NCI-H2107 (cell line): ENCODE measurements at places on chromosomes 7 and 10.

- peak; percentile 4 for DNase-seq
Measured at GRCh38 chr10:26217396-26218086, 967 bp downstream of the GAD2 start.

- DNase-seq: no peak
Measured at GRCh38 chr10:113631684-113632367, 32.0 kb downstream of the NRAP start.

GRCh38 chr10:71703577-71703976 is 16.0 kb downstream of the C10orf105 start:
- DNase-seq: no peak

DNA sequence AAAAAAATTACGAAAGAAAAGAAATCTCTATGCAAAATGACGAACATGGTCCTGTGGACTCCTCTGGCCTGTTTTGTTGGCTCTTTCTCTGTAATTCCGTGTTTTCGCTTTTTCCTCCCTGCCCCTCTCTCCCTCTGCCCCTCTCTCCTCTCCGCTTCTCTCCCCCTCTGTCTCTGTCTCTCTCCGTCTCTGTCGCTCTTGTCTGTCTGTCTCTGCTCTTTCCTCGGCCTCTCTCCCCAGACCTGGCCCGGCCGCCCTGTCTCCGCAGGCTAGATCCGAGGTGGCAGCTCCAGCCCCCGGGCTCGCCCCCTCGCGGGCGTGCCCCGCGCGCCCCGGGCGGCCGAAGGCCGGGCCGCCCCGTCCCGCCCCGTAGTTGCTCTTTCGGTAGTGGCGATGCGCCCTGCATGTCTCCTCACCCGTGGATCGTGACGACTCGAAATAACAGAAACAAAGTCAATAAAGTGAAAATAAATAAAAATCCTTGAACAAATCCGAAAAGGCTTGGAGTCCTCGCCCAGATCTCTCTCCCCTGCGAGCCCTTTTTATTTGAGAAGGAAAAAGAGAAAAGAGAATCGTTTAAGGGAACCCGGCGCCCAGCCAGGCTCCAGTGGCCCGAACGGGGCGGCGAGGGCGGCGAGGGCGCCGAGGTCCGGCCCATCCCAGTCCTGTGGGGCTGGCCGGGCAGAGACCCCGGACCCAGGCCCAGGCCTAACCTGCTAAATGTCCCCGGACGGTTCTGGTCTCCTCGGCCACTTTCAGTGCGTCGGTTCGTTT is 83.5 kb upstream of the SLF2 start:
- no peak for DNase-seq

GRCh38 chr7:233249-234035 is 41.1 kb downstream of the FAM20C start:
- DNase-seq: no peak

GRCh38 chr10:87860816-87861403 is 2.4 kb downstream of the KLLN start:
- no peak for DNase-seq

DNA sequence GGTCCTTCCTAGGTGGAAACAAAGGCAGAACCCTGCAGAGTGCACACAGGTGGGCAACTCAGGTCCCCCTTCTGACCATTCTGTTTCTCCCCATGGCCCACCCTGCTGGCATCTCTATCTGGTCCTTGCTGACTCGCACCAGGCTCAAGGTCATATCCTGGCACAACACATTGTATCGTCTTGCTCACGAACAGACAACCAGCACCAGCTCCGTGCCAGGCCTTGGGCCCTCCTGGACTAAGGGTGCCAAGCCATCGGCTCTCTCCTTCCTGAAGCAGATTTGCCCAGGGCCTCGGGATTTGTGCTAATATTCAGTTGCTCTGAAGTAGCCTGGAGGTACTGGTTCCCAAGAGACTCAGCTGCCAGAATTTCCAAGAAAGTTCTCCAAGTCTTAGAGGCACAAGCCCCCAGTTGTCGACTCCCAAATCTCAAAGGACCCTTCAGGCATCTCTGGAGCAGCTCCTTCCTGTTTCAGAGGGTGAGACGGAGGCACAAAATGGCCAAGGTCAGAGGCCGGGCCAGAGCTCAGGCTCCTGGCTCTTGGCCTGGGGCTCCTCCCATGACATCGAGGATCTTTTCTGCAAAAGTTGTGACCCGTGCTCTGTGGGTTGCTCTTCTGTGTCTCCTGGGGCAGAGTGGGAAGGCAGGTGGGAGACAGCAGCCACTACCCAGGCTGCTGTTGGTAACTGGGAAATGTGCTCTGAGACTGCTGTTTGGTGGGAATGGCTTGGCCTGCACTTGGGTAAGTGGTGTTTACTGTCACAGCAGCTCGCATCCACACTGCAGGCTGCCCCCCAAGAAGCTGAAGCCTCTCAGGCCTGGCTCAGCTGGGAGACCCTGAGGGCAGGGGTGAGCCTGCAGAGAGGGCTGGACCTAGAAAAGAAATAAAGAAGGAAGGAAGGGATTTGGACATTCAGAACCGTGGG is 121.3 kb downstream of the RGS10 start:
- no peak for DNase-seq

- no peak for DNase-seq
Measured at GRCh38 chr10:1873661-1874315, 136.5 kb upstream of the ADARB2 start.

DNA sequence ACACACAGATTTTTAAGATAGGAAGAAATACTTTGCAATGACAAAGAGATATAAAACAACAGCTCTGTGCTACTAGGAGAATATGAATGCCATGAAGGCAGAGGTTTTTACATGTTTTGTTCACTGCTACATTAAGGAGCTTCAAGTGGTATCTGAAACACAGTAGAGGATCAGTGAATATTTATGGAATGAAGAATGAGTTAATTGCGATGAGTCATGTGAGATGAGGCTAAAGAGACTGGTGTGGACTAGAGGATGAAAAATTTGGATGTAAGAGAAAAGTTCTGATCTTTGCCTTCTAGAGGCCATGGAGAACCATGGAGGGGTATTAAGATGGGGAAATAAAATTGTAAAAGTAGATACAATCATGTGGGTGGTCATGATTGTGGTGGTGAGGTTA is 434.2 kb downstream of the PHTF2 start:
- no peak for DNase-seq

DNA sequence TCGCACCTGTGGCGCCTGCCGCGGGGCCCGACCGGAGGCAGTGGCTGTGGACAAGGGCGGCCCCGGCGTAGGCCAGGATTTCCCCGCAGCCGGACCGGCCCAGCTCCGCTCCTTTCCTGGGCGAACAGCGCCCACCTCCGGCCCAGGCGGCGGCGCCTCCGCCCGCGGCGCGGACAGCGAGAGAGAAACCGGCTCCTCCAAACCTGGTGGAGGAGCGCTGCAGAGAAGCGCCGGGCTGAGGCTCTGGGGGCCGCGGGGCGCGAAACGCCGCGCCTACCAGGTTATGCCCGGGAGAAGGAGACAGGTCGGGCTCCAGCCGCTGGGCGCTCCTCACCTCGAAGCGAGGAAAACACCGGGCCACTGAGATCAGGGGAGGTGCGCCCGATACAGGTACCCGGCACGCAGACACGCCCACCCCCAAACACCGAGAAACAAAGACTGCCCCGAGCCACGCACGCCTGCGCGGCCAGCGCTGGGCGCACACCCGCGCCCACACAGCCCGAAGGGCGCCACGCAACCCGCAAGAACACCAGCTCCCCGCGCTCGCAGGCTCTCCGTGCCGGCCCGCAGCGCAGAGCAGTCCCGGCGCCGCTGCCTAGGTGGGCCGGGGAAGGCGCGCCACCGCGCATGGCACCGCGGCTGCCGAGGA is 3.3 kb downstream of the GRID1 start:
- DNase-seq: peak; percentile 16

DNA sequence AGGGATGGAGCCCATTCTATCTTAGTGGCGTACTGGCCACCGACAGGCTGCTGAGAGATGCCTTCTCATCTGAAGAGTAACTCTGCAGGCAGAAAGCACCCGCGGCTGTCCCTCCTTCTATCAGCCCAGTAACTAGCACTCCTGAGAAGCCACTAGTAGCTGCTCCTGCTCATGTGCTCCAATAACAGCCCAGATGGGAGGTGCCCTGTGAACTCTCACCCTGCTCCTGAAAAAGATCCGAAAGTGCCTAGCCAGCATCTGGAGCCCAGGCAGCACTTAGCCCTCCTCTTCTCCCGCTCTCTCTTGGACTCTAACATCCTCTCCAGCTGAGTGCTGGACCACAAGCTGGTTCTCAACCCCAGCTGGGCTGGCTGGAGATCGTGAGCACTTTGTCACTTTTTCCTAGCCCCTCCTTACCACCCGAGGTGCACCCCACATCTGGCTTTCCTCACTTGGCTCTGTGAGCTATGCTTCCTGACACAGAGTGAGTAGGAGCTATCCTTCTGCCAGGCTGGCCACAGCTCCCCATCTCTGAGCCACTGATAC is 239.2 kb downstream of the GRID1 start:
- no peak for DNase-seq

DNA sequence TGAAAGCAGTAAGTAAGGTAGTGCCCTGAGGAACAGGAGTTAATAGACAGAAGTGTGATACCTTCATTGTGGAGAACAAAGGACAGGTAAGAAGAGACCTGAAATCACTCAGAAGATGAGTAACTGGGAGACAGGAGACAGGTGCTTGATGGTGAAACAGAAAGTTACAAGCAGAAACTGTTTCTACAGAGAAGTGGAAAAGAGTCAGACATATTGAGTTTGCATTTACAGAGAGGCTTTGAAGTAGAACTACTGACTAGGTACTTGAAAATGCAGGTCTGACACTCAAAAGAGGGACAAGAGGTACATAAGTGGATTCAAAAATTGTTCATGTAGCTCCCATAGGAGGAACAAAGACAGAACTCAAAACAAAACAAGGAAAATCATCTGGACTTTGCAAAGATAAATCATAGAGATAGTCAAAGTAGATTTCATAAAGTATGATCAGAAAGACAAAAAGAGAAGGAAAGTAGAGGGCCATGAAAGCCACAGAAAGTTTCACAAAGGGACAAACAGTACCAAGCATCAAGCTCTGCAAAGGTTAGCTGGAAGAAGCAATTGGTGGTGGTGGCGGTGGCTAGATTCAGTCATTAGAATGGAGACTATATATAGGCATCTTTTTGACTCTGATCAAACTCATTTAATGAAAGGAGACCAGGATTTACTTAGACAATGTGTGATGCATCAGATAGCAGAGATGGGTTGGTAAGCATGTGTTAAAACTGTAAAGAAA is 198.4 kb downstream of the PCLO start:
- peak; percentile 50 for DNase-seq

- DNase-seq: no peak
Measured at GRCh38 chr7:151191544-151191943, 4.5 kb upstream of the ASB10 start.

GRCh38 chr7:49099587-49100326 is 175.4 kb downstream of the CDC14C start:
- DNase-seq: no peak

DNA sequence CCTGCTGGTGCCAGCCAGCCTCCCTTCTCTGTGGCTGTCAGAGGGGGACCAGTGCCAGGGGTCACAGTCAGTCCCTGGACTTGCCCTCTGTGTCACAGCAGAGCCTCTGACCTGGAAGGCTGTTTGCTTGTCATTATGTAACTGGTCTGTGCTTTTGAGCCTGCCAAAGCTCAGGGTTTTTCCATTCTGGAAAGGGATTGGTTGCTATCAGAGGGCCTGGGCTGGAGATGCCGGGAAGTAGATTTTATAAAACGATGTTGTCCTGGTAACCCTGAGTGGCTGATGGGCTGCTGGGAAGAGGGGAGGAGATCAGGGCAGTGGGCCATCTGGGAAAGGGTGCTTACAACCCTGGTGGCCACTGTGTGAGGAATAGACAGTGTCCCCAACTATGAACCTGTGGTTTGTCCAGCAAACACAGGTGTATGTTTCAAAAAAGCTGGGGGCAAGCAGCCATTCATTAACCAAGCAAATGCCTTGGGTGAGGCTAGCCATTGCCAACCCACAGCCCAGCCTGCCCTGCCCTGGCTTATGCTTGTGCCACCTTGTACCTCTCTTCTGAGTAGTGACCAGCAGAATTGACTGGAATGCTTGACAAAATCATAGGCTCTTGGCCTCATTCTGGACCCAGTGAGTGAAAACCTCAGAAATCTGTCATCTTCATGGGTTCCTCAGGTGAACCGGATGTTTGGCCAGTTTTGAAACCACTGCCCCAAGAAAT is 21.6 kb downstream of the SFTPD start:
- DNase-seq: no peak

DNA sequence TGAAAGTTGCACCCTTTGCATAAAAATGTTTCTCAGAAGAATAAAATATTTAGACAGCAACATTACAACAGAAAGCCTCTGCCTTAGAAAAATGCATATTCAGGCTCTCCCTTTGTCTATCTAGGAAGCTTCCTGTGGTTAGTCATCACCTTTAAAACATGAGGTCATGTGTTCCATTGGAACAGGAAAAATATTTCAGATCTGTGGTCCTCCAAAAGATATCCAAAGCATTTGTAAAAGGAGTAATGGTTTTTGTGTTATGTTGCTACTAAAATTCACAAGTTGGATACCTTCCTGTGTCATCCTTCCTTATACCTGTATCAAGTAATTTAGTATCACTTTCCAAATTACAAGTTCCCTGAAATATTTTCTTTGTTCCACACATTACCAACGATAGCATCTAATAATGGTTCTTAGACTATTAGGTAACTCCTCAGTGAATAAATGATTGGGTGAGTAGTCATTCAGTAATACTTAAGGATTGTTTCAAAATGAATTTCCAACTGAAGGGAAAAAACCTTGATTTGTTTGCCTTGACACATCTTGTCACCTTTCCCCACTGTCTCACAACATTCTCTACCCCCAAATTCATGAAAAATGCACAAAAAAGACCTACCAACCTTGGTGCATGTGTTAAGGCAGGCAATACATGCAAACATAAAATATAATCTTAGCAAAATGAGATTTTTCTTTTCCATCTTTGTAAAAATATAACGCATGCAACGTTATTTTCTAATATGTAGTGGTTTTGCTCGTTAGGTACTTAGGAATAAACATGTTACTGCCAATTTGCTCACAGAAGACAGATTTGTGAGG is 19.7 kb upstream of the RHOBTB1 start:
- no peak for DNase-seq

DNA sequence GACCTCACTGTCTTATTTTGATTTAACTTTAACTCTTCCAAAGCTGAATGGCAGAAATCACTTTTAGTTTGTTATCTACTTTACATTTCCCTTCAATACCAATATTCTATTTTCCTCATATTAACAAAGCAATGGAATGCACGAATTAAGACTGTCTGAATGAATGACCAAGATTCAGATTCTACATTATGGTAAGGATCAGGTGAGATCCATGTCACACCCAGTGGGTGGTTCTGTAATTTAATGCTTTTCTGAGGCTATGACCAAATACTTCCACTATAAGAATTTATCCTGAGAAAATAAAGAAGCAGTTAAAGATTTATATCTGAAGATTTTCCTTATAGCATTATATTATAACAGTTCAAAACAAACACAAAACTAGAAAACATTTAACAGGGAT is 90.2 kb upstream of the NUPR2 start:
- no peak for DNase-seq

GRCh38 chr10:117483056-117483590 is 59.4 kb upstream of the EMX2 start:
- no peak for DNase-seq

DNA sequence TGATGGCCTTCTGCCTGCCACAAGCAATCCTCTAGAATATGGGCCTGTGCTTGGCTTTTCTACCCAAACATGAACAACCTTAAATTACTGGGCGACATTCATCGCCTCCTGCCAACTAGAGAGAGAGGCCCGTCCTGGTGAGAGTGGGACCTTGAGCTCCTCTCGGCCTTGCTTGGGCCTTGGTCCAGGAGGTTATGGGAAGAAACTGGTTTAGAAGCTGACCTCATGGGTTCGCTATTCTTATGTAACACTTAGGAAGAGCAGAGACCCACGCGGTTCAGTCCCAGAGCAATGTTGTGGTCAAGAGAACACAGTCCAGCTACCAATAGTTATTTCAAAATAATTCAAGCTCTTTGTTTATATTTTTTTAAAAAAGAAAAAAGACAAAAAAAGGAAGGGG is 176.3 kb upstream of the ZNF32 start:
- no peak for DNase-seq

GRCh38 chr10:6061056-6061455 is 1.1 kb downstream of the IL2RA start:
- DNase-seq: no peak
